ENCODE measurements at places on chromosomes 7 and 10.

- DNase-seq = no peak
These were observed 16.4 kb downstream of the CUX1 start for GRCh38 chr7:101833799-101834198.

- DNase-seq = no peak
These were observed 44.0 kb downstream of the COL13A1 start for GRCh38 chr10:69845574-69846292.

GRCh38 chr10:97975598-97975997 is 54.8 kb downstream of the CRTAC1 start:
- DNase-seq = no peak

DNA sequence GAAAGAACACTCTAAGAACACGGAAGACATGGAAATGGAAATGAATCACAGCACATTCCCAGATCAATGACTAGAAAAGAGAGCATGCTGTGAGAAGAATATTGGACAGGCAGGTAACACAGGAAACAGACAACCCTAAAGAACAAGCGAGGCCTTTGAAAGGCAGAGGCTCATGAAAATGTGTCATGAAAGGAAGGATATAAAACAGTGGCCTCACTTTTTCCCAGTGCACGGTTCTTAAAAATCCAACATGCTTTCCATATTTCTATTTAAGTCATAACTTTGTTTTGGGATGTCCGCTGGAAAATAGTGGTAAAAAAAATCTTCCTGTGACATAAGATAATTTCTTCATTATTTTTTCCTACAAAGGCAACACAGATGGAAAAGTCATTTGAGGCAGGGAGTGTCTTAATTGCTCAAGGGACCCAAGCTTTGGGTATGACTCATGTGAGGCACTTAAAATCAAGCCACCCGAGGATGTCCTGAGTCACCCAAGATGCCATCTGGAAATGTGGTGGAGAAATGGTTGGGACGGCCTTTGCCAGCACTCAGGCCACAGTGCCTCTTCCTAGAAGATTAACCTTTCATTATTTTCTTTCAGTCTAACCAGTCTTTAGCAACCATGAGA is 17.0 kb downstream of the ITIH5 start:
- no peak for DNase-seq

- DNase-seq = no peak
These were observed 98.9 kb downstream of the PLXDC2 start for GRCh38 chr10:19915125-19915524.

Measured in activated naive CD8-positive, alpha-beta T cell treated with anti-CD3 and anti-CD28 coated beads for 36 hours (primary cell).